ENCODE measurements at places on chromosomes 16 and 17.

DNA sequence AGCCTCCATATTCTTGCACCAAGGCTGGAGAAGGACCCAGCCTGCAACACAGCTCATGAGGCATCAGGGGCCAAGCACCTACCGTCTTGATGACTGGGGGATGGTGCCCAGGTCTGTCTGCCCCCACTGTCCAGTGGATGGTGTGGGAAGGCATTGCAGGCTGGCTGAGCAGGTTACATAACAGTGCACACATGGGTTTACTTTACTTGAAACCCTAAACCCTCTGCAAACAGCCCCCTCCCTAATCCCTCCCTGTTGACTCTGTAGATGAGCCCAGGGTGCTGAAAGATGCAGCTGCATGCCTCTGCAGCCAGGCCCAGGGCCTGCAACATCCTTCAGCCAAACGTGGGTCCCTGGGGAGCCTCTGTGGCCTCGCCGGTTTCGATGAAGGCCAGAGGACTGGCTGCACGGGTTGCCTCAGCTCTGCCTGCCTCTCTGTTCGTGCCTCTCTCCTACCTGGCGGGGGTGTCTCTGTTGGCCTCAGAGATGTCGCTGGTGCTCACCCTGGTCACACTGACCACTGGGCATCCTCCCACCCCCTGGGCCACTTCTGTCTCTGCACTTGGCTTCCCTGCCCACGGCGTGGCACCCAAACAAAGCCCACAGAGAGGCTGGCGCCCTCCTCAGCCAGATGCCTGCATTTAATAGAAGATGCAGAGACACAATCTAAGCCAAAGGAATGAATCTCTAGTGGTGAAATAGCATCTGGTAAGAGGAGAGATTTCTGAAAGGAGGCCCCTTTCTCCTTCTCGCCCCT lies 95.1 kb downstream of the METRNL start:
- DNase-seq: no peak

GRCh38 chr17:55391244-55391757 lies 30.3 kb downstream of the MMD start:
- DNase-seq: no peak

DNA sequence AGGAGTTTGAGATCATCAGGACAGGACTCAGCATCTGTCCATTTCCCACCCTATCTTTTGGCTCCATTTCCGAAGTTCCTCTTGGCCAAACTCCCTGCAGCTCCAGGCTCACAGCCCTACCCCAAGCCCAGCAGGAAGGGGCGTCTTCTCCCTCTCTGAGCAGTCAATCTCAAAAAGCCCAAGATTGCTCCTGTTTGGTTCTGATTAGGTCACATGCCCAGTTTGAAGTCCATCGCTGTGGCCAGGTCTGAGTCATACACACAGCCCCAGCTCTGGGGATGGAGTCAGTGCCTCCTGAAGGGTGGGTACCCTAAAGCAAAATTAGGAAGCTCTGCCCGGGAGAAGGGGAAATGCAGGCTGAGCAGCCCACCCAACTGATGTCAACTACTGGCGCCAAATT lies 23.9 kb downstream of the SNX20 start:
- DNase-seq: no peak

GRCh38 chr17:71163121-71163812 lies 957.6 kb upstream of the SOX9 start:
- DNase-seq: peak; percentile 9

DNA sequence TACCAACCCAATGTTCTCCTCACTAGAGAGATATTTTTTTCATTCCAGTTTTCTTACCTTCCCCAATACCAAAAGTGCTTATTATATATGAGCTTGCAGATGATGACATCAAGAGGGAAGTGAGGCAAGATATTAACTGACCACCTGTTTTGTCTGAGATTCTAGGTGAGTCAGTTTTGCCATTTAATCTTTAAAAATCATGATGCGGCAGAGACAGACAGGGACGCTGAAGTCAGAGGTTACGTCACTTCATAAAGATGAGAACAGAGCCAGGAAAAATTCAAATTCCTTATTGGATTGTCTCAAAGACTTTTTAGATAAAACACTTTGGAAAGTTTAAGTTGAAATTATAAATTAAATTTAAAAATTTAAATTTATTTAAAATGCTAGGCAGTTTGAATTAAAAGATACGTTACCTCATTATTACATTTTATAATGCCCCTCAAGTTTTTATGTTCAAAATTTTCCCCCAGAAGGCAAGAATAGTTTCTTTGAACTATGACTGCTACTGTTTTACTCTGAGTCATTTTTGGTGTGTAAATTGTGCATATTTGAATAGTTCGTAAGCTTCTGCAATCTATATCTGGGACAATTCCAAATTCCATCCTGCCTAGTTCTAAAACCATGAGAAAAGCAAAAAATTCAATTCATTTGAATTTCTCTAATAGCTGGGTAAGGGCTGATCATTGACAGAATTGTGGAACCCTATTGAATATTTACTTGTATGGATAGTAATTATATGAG lies 839.6 kb upstream of the GOT2 start:
- peak; percentile 88 for DNase-seq

DNA sequence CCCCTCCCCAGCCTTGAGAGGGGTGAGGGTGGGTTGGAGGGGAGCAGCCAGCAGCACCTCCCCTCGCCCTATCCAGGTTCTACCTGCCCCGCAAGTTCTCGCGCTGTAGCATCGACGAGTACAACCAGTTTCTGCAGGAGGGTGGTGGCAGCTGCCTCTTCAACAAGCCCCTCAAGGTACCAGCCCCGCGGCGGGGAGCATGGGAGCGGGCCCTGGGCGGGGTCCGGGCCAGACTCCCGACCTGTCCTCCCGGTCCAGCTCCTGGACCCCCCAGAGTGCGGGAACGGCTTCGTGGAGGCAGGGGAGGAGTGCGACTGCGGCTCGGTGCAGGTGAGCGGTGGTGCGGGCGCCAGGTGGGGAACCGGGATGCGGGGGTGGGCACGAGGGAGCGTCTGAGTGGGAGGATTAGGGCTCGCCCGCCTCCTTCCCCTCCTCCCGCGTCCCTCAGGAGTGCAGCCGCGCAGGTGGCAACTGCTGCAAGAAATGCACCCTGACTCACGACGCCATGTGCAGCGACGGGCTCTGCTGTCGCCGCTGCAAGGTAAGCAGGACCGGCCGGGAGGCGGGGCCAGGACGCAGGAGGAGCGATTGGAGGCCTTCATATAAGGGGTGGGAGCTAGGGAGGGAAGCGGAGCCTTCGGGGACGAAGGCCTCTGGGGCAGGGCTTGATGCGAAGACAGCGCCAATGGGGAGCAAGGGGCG lies 16.5 kb downstream of the ADAM11 start:
- DNase-seq: peak; percentile 96

- peak; percentile 40 for DNase-seq
Observed at GRCh38 chr16:82005027-82005830, 6.0 kb downstream of the SDR42E1 start.

GRCh38 chr16:642189-643049 lies 791 bp downstream of the MCRIP2 start:
- no peak for DNase-seq

DNA sequence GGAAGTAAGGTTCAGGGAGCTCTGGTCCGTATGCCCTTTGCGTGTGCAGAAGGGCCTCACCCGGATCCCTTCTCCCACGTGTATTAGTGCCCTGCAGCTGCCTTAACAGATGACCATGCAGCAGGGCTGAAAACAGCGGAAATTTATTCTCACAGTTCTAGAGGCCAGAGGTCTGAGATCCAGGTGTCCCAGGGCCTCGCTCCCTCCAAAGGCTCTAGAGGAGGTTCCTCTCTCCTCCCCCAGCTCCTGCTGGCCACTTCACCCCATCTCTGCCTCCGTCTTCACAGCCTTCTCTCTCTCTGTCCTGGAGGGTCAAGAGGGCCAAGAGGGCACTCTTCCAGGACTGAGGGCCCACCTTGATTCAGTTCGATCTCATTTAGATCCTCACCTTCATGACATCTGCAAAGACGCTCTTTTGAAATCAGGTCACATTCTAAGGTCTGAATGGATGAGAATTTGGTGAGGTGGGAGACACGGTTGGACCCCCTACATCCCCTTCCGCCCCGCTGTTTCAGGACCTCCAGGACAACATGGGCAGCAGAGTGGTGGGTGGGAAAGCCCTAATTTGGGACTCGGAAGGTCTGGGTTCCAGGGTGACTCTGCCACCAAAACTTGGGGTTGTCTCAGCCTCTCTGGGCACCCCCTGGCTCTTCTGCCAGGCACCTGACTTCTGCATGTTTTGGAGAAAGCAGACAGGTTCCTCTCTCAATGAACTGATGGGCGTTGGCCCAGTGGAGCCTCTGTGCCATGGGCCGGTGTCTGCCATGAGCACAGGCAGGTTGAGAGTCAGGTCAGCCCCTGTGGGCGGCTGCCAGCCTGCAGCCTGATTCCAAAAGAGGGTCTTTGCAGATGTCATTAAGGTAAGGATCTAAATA lies 361.2 kb downstream of the SEC14L1 start:
- DNase-seq: no peak
